CD4-positive, alpha-beta T cell (primary cell): ENCODE measurements at places on chromosomes 1 and 21. TPM values are rescaled to one million over a fixed set of nuclear protein-coding genes. Genes with fewer than 3 reads are reported as not detected.

DNA sequence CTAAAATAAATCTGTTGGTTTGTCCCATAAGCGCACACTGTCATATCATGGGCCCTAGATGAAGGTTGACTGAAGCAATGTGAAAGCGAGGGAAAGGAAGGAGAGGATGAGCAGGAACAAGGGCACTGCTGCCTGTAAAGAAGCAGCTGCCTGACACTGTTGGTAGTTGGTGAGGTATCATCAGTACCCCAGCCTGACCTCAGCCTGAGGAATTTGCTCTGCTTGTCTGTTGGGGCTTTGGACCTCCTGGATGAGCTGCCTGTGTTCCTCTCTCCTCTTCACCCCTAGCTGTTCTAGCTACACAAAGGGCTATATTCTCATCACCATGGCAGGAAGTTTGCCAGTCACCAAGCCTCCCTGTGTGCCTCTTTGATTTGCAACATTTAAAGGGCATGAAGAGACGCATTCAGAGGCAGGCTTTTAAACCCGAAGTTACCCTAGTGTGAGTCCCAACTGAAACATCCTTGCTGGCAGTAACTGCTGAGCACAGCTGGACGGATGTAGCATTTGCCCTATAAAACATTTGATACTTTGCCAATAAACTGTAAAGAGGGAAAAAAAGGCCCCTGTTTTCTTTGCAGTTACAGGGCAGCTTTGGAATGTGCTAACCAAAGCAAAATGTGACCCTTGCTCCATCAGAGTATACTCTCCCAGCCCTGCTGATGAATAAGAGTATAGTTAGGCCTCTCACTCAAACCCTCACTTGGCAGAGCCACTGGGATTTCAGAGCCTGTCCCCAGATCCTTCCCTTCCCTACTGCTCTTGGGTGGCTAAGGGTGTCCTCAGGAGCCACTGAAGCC, 22.2 kb upstream of the SPATA6 start:
- H3K27me3 ChIP-seq, result no peaks in the 10 kb centered on the region
- H3K4me3 ChIP-seq, result no peak overlapping the region
- no peak overlapping the region for H3K27ac ChIP-seq
- DNase-seq, result no peak
- H3K36me3 ChIP-seq, result no peaks in the 10 kb centered on the region

DNA sequence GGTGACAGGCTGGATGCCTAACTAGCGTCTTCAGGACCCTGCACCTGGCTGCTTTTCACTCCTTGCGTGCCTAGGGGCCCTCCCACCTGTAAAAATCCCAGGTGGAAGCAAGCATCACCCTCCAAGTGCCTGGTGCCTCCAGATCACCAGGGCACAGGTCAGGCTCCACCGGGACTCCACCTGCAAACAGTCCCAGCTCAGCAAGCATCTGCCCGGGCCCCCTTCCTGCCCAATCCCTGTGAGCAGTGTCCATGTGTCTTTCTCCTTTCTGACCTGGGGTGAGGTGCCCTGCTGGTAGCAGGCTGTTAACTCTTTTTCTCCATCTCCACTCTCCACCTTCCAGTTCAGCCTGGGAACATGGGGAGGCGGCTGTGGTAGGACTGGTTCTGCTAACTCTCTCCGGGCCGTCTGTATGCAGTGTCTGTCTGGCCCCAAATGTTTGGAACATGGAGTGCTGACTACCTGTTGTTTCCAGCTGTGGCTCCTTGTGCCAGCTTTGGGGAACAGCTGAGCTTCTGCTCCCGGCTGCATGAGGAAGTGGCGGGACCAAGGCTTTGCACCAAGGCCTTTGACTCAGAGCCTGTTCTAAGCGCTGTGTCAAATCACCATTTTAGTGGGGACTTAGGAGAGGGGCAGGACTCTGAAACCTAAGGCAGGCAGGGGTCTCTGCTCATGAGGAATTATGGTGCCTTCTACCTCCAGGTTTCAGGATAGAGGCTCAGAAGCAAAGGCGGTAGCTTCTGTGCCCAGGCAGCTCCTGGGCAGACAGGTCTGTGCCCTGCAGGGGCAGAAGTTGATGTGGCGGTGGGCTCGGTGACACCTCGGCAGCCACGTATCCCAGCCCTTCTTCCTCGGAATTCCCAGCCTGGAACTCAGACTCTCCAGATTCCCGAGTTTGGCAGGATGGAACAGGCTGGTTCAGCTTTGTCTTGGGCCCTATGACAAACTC, 5.5 kb downstream of the GPR137B start:
- peaks cover 28% of the 10 kb centered on the region for H3K4me1 ChIP-seq
- H3K27ac ChIP-seq, result no peak overlapping the region
- DNase-seq, result no peak

Gene FALEC
- total RNA-seq, result not detected

- no peak for DNase-seq
- H3K27me3 ChIP-seq, result no peaks in the 10 kb centered on the region
- peaks cover 30% of the 10 kb centered on the region for H3K36me3 ChIP-seq
- H3K4me3 ChIP-seq, result peak overlapping the region; percentile 74
- peaks cover 72% of the 10 kb centered on the region for H3K4me1 ChIP-seq
- H3K27ac ChIP-seq, result no peak overlapping the region
These were observed 976 bp downstream of the SSBP3 start for GRCh38 chr1:54404939-54405897.

GRCh38 chr1:184656221-184656620, 98.4 kb downstream of the EDEM3 start:
- H3K4me3 ChIP-seq, result no peak overlapping the region
- DNase-seq, result no peak
- no peak overlapping the region for H3K27ac ChIP-seq
- no peaks in the 10 kb centered on the region for H3K36me3 ChIP-seq
- H3K4me1 ChIP-seq, result no peaks in the 10 kb centered on the region

- H3K4me1 ChIP-seq, result peaks cover 18% of the 10 kb centered on the region
- H3K36me3 ChIP-seq, result no peaks in the 10 kb centered on the region
- H3K27me3 ChIP-seq, result peaks cover 13% of the 10 kb centered on the region
- DNase-seq, result no peak
- H3K27ac ChIP-seq, result no peak overlapping the region
- H3K4me3 ChIP-seq, result no peak overlapping the region
These were observed 1.0 kb upstream of the JAM2 start for GRCh38 chr21:25637851-25638659.

GRCh38 chr1:231951374-231951773, 324.8 kb downstream of the DISC1 start:
- H3K27me3 ChIP-seq, result no peaks in the 10 kb centered on the region
- no peak for DNase-seq
- H3K27ac ChIP-seq, result no peak overlapping the region
- H3K36me3 ChIP-seq, result no peaks in the 10 kb centered on the region
- no peak overlapping the region for H3K4me3 ChIP-seq

Gene RHOU
- total RNA-seq, result 1.2 TPM

- no peak overlapping the region for H3K4me3 ChIP-seq
- no peak overlapping the region for H3K27ac ChIP-seq
- H3K27me3 ChIP-seq, result peaks cover 95% of the 10 kb centered on the region
- DNase-seq, result no peak
- no peaks in the 10 kb centered on the region for H3K36me3 ChIP-seq
- no peaks in the 10 kb centered on the region for H3K4me1 ChIP-seq
These were observed 3.8 kb downstream of the LMX1A start for GRCh38 chr1:165352442-165353293.

GRCh38 chr1:13817906-13818305, 117.9 kb downstream of the PRDM2 start:
- H3K36me3 ChIP-seq, result peaks cover 4% of the 10 kb centered on the region
- DNase-seq, result no peak
- H3K27ac ChIP-seq, result no peak overlapping the region
- no peak overlapping the region for H3K4me3 ChIP-seq
- no peaks in the 10 kb centered on the region for H3K27me3 ChIP-seq

GRCh38 chr21:45054927-45055612, 19.3 kb upstream of the ADARB1 start:
- no peak overlapping the region for H3K4me3 ChIP-seq
- H3K27ac ChIP-seq, result no peak overlapping the region
- no peaks in the 10 kb centered on the region for H3K4me1 ChIP-seq
- no peak for DNase-seq
- H3K36me3 ChIP-seq, result no peaks in the 10 kb centered on the region

Gene FTCD
- 0.44 TPM for total RNA-seq

GRCh38 chr1:193581341-193581740, 394.9 kb upstream of the B3GALT2 start:
- no peaks in the 10 kb centered on the region for H3K27me3 ChIP-seq
- H3K36me3 ChIP-seq, result no peaks in the 10 kb centered on the region
- no peak overlapping the region for H3K27ac ChIP-seq
- no peaks in the 10 kb centered on the region for H3K4me1 ChIP-seq

- no peak overlapping the region for H3K4me3 ChIP-seq
- no peak for DNase-seq
- no peak overlapping the region for H3K27ac ChIP-seq
These were observed 244.0 kb downstream of the RHOU start for GRCh38 chr1:228979325-228979699.

Gene IL20
- total RNA-seq, result not detected

Gene RHBG
- not detected for total RNA-seq

Gene CLEC20A
- total RNA-seq, result not detected

DNA sequence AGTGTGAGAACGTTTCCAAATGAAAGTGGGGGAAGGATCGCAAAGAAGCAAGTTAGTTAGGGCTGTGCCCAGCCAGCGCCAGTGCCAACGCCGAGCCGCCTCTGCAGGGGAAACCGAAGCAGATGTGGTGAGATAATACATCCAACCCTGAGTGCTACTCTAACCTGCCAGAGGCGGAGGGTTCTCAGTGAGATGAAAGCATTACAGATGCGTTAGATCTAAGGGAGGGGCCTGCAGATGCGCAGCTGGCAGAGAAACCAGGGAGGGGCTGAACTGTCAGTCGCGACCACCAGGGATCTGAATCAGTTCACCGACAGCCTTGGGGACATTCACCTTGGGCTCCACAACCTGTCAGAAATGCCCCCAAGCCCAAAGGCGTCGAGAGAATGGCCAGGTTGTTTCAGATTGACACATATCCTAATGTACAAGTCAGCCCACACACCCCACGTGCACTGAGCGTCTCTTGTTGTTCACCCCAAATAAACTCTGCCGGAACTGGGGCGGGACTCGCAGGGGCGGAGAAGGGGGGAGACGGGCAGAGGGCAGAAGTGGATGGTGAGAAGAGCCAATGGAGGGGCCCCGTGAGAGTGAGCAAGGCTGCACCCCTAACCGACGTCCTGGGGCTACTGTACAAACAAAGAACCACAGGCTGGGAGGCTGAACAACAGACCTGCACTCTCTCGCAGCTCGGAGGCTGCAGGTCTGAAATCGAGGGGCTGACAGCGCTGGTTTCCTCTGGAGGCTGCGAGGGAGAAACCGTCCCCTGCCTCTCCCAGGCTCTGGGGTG, 8.7 kb upstream of the UMODL1 start:
- H3K36me3 ChIP-seq, result no peaks in the 10 kb centered on the region
- H3K4me1 ChIP-seq, result peaks cover 56% of the 10 kb centered on the region
- H3K4me3 ChIP-seq, result peak overlapping the region; percentile 79
- H3K27ac ChIP-seq, result peak overlapping the region; percentile 89
- no peaks in the 10 kb centered on the region for H3K27me3 ChIP-seq

DNA sequence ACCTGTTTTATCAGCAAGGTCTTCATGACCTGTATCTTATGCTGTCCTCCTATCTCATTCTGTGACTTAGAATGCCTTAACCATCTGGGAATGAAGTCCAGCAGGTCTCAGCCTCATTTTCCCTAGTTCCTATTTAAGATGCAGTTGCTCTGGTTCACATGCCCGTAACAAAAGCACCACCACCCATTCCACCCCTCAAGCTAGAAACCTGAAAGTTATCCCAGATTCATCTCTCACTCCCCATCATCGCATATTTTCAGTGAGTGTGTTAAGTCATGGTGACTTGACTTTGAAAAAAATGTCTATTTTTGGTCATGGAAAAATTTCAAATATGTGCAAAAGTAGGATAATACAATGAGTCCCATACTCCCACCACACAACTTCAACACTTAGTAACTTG, 11.7 kb downstream of the HMGN2 start:
- no peak overlapping the region for H3K27ac ChIP-seq
- H3K36me3 ChIP-seq, result peaks cover 2% of the 10 kb centered on the region
- no peaks in the 10 kb centered on the region for H3K27me3 ChIP-seq
- no peak for DNase-seq
